Activated T-cell treated with anti-CD3 and anti-CD28 coated beads for 48 hours (primary cell): ENCODE measurements at places on chromosomes 1 and 21.

GRCh38 chr1:60359431-60359830 is 285.9 kb upstream of the C1orf87 start:
- no peak for DNase-seq

GRCh38 chr21:16196001-16196400 is 466.2 kb downstream of the USP25 start:
- no peak for DNase-seq

- no peak for DNase-seq
These were observed 46.7 kb upstream of the DMRTB1 start for GRCh38 chr1:53412285-53413174.

DNA sequence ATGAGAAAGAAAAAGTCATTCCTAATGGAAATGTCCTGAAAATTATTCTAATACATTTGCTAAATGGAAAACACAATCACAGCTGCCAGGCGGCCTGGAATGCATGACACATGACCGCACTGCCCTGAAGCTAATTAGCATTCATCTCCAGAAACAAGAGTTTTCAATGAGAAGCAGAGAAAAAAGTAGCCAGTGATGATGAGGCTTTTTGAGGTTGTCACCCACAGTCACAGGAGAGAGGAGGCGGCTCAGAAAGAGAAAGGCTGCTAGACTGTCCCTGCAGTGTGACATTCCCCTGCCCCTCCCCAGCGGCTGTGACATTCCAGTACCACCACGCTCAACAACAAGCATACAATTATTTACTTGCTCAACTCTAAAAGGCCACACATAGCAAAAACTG is 122.9 kb upstream of the KRTAP19-8 start:
- DNase-seq: no peak

- peak; percentile 4 for DNase-seq
These were observed 4.1 kb downstream of the KRTAP13-4 start for GRCh38 chr21:30434033-30434631.

- DNase-seq: peak; percentile 32
These were observed 887 bp downstream of the SLC19A2 start for GRCh38 chr1:169484683-169485430.

- peak; percentile 32 for DNase-seq
These were observed 705 bp downstream of the UROD start for GRCh38 chr1:45012639-45013278.

GRCh38 chr1:241638099-241638682 is 2.0 kb downstream of the CHML start:
- DNase-seq: no peak

DNA sequence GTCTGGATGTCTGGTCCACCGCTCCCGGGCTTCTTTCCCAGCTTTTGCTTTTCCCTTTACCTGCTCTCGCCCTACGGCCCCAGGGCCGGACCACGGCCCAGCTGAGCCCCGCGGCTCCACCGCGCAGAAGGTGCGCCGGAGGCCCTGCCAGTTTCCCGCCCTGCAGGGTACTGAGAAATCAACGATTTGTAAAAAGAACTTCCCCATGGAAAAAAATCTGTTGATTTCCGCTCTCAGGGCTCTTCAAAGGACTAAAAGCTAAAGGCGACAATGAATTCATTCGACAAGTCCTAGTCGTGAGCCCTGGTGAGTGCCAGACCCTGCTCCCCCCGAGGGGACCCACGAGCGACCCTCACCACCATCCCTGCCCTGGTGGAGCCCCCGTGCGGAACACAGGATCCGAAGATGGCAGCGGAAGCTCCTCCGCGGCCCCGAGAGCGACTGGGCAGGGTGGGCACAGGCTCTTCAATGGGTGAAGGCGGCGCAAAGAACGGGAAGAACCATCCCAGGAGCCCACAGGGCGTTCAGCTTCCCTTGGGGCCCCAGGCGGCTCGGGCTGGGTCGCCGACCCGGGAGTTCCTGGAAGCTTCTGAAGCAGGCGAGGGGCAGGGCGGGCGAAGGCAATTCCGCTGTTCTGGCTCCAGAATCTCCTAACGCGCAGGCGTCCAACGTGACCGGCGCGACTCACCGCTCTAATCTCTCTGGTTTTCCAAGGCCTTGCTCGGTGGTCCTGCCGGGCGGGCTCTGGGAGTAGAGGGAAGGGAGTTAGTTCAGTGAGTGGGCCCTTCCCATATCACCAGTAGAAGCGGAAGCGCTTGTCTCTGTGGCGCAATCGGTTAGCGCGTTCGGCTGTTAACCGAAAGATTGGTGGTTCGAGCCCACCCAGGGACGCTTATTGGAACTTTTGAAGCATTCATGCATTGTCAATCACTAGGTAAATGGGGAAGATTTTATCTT is 6.6 kb upstream of the RNU1-2 start:
- DNase-seq: peak; percentile 75

DNA sequence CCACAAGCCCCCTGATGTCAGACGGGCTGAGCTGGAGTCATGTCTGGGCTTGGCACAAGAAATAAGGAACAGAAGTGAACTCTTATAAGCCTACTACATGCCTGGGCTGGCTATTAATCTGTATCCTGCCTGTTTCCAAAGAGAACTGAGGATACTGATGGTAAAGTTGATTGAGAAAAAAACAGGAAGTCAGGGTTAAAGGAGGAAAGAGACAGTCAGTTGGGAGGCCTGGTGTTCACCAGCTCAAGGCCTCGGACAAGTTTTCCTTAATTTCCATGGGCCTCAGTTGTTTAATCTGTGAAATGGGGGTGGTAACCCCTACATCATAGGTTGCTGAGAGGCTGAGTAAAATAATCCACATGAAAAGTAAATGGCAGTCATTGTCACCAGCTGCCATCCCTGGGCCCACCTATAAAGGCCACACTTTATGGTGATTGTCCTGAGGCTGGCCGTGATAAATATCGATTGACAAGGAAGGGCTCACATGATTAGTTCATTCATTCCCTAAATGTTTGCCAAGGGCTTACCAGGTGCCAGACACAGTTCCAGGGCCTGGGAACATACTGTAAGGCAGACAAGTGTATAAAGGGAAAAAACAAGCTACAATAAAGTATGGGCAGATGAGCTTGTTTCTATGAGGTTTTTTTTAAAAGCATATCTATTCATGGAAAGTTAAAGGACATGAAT is 2.8 kb downstream of the ALDH4A1 start:
- no peak for DNase-seq

GRCh38 chr1:42086146-42086545 is 67.1 kb upstream of the GUCA2B start:
- no peak for DNase-seq

DNA sequence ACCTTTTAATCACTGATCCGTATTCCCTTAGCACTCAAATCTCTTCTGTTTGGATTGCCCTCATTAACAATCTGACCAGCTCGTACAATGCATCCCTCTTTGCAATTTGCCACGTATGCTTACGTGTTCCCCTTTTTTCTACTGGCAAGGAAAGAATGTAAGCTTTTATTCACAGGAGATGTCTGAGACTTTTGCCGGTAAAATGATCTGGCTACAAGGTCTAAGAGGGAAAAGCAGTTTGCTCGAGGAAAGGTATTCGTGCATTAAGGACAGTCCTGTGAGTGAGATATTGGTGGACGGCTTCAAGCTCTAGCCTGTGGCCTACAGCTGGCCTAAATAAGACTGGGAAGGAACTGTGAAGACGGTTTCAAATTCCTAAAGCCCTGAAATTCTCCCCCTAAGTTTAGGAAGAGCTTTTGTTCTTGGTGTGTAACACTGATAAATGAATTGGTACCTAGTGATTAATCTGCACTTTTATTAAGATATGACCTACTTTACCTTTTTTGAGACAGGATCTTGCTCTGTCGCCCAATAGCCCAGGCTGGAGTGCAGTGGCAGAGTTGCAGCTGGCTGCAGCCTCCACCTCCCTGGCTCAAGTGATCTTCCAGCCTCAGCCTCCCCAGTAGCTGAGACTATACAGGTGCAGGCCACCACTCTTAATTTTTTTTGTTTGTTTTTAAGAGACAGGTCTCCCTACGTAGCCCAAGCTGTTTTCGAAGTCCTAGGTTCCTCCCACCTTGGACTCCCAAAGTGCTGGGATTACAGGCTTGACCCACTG is 895 bp upstream of the UBR4 start:
- DNase-seq: no peak

- DNase-seq: no peak
These were observed 151.7 kb downstream of the DAB1 start for GRCh38 chr1:57272150-57272549.

DNA sequence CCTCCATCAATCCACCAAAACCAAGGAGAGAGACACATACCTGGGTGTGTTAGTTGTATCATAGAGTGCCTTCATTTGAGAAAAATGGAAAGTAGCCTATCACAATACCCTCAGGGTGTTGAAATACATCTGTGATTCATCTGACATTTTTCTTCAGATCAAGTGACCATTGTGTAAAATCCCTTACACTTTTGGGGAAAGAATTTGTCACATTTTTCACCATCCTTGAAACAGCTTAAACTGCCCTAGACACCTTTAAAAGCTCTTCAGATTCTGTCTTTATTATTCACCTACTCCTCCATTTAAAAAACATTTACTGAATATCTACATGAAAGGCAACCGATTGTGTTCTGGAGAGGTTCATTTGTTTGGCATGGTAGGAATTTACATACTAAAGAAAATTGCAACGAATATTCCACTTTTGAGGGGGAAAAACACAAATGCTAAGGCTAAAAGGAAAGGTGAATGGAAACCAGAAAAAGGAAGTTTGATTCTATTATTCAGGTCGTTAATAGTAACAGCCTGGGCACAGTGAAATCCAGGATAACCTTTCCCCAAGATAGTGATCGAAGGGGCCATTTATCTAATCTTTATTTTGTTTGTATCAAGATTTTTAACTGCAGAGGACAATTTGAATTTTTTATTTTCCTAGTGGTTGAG is 70.4 kb upstream of the SAMSN1 start:
- no peak for DNase-seq

DNA sequence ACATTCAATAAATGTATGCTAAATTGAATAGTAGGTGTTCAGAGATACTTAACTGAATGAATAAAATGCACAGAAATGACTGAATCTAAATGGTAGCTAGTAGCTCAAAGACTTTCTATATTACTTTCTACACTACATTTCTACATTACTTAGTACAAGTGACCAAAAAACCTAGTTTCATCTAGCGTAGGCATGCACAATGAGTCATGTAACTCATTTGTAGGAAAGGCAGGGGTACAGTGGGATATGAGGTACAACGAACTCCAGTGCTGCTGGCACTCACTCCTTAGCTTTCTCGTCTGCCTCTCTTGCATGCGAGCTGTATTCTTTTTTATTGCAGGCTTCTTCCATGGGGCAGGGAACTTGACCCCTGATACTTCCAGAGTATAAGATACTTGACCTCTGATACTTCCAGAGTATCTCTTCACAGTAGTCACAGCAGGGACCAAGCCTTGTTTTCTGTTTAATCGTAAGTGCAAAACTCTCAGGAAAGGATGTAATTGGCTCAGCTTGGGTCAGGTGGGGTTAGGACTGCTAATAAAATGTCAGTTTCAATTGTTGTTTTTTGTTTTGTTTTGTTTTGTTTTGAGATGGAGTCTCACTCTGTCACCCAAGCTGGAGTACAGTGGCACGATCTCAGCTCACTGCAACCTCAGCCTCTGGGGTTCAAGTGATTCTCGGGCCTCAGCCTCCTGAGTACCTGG is 4.9 kb upstream of the ATP2B4 start:
- DNase-seq: no peak

DNA sequence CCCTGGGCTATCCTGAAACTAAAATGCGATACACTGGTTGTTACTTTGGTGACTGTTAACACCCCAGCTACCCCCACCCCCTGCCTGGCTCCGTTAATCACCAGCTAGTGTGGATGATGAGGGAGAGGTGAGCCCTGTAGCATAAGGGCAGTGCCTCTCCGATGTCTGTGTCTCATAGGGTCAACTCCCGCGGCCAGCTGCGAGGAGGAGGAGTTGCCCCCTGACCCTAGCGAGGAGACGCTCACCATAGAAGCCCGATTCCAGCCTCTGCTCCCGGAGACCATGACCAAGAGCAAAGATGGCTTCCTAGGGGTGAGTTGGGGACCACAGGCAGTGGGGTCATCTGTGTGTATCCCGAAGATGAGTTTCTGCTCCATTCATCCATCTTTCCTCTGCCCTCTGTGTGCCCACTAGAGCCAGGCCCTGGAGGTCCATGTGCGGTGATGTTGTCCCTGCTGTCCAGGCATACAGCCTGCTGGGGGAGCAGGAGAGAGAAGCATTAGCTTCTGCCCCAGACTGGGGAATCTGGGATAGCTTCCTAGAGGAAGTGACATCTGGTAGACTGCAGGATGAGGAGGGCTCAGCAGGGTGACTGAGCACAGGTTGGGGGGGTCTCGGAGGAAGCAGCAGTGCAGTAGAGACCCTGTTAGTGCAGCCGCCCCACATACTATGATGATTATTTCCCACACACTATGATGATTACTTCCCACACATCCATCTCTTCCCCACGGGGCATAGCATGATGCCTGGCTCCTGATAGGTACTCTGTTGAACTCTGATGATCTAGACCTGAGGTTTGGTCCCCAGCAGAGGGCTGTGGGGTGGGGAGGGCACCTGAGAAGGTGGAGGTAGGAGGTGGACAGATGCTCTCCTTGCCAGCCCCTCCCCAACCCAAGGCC is 5.2 kb downstream of the SELENON start:
- DNase-seq: no peak

GRCh38 chr1:19689085-19689757 is 24.5 kb downstream of the HTR6 start:
- no peak for DNase-seq

- peak; percentile 21 for DNase-seq
These were observed 1.1 kb downstream of the RALGPS2 start for GRCh38 chr1:178726087-178726517.

DNA sequence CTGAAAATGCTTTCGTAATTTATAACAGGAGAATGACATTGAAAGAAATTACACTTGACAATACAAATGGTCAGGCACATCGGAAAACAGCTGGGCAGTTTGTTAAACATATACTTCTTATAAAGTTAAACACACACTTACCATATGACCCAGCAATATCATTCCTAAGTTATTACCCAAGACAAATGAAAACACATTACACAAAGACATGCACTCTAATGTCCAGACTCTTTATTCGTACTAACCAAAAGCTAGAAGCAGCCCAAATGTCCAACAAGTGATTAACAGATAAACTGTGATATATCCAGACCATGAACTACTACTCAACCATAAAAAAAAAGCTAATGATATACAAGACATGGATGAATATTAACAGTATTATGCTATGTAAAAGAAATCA is 8.5 kb downstream of the AKT3 start:
- DNase-seq: no peak

GRCh38 chr1:19375631-19376400 is 63.7 kb downstream of the SLC66A1 start:
- DNase-seq: no peak
